ENCODE measurements at places on chromosomes 2 and 18. TPM values are rescaled to one million over a fixed set of nuclear protein-coding genes. Genes with fewer than 3 reads are reported as not detected.

Gene SCN1A
- total RNA-seq = not detected

Gene FLACC1
- 2.9 TPM for total RNA-seq

DNA sequence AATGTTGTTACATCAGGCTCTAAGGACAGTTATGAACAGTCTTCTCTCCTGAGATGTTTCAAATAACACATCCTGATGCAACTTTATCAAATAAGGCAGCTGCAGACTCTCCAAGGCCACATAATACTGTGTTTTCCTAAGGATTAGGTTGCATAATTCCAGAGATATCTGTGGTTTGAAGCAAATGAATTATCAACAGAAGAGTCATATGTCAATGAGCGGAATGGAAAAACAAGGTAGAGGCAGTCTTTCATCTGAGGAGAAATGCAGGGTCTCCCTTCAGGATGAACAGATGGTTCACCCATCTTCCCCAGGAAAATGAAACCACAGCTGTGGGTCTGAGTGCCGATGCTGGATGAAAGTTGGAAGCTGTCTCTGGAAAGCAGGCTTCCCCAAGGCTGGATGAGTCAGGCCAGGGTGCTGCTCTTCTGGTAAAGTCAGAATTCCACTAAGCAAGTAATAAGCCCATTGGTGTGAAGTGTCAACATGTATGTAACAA is 22.2 kb downstream of the LYG1 start:
- no peak overlapping the region for H3K4me3 ChIP-seq
- H3K4me1 ChIP-seq = no peaks in the 10 kb centered on the region
- no peaks in the 10 kb centered on the region for H3K36me3 ChIP-seq
- DNase-seq = no peak
- H3K27ac ChIP-seq = no peak overlapping the region

DNA sequence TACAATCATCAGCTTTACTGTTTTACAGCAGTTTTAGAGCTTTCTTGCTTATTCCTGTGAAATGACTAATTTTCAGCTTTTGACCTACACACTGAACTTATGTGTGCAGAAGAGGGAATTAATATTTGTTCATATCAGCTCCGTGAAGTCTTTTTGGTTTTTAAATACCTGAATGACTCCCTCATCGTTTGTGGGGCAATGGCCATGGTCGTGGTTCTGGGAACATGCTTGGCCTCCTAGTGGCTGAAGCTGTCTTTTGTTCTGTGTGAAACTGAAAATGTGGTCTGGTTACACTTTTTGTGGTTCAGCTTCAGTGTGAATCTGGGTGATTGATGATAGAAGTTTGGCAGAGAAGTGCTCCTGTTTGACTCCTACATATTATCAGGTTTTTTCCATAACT is 408.1 kb downstream of the THSD7B start:
- DNase-seq = no peak
- H3K27ac ChIP-seq = no peak overlapping the region
- H3K4me1 ChIP-seq = no peaks in the 10 kb centered on the region
- H3K4me3 ChIP-seq = no peak overlapping the region
- H3K36me3 ChIP-seq = no peaks in the 10 kb centered on the region
- H3K27me3 ChIP-seq = no peaks in the 10 kb centered on the region

Gene C2orf42
- total RNA-seq = 30.0 TPM
